ENCODE measurements at places on chromosomes 2 and 18.

DNA sequence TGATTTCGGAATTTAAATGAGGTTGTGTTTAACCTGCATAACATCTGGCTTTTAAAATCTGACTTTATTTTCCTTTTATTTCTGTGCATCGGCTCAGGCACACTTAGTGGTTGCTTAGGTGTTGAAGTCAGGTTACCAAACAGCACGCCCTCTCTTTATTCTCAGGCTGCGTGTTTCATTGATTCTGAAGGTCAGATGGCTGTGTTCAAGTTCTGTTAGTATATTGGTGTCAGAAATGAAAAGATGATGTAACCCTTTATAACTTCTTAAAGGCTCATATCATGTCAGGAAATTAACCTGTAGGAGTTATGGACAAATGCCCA is 246.5 kb downstream of the LDLRAD4 start:
- DNase-seq, result no peak

DNA sequence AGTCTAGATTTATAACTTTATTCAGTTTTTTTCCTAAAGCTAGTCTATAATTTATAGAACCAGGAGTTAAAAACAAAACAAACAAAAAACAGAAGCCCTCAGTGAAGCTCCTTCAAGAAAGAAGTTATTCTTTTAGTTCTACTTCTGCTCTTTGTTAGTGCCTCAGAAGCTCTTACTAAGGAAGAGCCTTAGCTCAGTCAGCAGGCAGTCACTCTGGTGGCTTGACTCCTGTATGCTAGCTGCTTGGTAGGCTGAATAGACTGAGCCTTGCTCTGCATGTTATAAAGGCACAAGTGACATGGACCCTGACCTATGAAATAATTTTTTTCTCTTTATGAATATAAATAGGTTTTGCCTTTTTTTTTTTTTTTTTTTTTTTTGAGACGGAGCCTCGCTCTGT is 24.8 kb downstream of the NCOA1 start:
- no peak for DNase-seq

GRCh38 chr2:101241158-101241557 is 11.5 kb upstream of the CNOT11 start:
- no peak for DNase-seq

DNA sequence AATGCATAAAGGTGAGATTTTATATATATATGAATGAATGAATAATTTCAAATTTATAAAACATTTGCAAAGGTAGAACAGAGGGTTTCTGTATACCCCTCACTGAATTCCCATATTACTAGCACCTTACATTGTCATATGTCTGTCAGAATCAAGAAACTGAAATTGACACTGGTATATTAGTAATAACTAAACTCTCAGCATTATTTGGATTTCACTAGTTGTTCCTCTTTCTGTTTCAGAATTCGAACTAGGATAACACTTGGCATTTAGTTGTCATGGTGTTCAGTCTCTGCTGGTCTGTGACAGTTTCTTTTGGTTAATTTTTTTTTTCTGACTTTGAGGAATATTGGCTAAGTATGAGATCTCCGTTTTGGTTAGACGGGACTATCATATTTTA is 275.9 kb downstream of the DCC start:
- DNase-seq, result no peak

DNA sequence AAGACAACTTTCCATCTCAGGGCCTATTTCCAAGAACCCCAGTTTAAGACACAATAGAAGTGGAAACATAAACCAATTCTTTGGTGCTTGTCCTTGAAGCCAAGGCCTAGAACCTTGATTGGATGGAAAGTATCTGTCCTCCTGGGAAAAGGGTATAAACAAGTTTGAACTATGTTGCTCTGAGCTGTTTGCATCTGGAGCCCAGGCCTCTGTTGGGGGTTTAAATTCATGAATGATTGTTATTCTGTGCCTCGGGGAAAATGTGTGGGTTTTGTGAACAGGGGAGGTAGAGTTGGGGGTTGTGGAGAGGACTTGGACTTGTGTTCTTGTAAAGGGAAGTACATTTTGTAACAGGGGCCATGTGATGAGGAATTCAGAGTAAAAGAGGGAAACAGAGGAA is 406.1 kb downstream of the SLC4A3 start:
- no peak for DNase-seq

GRCh38 chr2:200533754-200534153 is 7.7 kb downstream of the SGO2 start:
- no peak for DNase-seq

GRCh38 chr2:156845806-156846558 is 409.8 kb downstream of the GPD2 start:
- no peak for DNase-seq

DNA sequence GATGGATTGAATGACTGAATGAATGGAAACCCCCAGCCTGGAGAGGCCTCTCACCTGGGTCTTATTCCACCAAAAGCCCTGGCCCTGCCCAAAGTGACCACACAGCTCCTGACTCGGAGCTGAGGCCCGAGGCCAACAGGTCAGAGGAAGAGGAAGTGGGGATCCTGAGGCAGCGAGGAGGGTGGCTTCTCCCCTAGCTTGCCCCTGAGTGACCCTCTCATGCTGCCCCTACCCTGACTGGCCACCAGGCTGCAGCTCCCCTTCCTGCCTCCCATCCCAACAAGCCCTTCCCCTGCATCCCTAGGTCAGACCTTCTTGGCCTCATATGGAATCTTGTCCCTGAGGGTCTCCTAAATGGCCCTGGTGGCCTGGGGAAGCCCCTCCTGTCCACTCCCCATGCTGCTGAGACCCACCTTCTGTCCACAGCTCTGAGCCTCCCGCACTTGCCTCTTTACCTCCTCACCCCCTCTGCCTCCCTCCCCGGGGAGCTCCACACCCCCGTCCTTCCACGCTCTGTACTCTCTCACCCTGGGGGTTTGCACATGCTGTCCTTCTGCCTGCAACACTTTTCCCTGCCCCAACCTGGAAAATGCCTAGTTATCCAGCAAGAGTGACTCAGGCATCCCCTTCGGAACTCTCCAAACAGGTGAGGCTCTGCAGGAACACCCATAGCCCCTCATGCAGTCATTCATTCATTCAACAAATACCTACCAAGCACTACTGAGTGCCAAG is 134.8 kb upstream of the HDAC4 start:
- DNase-seq, result no peak

DNA sequence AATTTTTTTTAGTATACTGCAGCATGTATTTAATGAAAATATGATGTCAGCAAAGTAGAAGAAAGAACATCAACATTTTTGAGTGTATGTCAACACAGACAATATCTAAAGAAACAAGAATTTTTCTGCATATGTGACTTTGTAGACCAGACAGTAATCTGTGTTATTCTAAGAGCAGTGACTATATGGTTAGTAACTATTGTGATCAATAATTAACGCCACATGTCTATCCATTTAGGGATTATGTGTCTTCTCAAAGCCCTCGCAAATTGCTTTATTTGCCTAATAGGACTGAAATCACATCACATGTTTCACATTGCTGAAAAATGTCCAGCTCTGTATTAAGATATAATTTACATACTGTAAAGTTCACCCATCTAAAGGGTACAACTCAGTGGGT is 107.8 kb downstream of the GFPT1 start:
- no peak for DNase-seq

GRCh38 chr2:1951586-1951985 is 207.3 kb upstream of the PXDN start:
- no peak for DNase-seq

- no peak for DNase-seq
These were observed 1462.8 kb upstream of the LRRTM1 start for GRCh38 chr2:81767187-81767912.

DNA sequence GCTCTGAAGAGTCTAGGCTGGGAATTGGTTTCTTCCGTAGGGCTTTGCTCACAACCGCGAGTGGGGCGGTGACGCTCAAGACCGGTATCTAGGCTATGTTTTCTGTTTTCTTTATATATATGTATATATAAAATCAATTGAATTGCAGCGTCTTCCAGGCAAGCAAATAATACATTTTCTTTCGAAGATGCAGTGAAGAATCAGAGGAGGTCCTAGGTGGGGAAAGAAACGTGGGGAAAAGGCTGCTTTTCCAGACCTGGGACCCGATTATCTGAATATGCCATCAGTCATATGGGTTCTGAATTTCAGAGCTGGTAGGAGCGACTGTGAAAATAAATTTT is 714 bp upstream of the SCN9A start:
- no peak for DNase-seq

GRCh38 chr2:130381145-130381544 is 25.3 kb downstream of the PTPN18 start:
- DNase-seq, result no peak

- no peak for DNase-seq
These were observed 80.3 kb downstream of the RTP5 start for GRCh38 chr2:241949736-241950412.

GRCh38 chr2:187581125-187581896 is 27.1 kb upstream of the TFPI start:
- no peak for DNase-seq

- DNase-seq, result no peak
These were observed 26.1 kb upstream of the IMP4 start for GRCh38 chr2:130316596-130316995.

DNA sequence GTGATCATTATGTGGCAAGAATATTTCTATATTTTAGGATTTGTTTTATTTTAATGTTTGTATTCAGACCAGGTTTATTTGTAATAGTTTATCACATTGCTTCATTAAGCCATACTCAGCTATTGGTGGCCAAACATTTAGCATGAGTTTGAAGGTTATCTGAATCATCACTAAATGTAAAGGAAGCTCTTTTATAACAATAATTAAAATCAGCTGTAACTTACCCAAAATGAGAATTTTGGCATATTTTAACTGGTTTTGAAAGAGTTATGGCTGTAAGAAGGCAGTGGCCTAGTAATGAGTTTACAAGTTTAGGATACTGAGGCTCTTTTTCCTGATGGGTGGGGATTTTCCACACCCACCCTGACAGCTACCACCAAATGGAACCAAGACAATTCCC is 177.8 kb downstream of the EN1 start:
- DNase-seq, result no peak

- no peak for DNase-seq
These were observed 64.0 kb upstream of the TRIB2 start for GRCh38 chr2:12652723-12653122.

- DNase-seq, result no peak
These were observed 126.2 kb upstream of the DTNA start for GRCh38 chr18:34583895-34584294.

DNA sequence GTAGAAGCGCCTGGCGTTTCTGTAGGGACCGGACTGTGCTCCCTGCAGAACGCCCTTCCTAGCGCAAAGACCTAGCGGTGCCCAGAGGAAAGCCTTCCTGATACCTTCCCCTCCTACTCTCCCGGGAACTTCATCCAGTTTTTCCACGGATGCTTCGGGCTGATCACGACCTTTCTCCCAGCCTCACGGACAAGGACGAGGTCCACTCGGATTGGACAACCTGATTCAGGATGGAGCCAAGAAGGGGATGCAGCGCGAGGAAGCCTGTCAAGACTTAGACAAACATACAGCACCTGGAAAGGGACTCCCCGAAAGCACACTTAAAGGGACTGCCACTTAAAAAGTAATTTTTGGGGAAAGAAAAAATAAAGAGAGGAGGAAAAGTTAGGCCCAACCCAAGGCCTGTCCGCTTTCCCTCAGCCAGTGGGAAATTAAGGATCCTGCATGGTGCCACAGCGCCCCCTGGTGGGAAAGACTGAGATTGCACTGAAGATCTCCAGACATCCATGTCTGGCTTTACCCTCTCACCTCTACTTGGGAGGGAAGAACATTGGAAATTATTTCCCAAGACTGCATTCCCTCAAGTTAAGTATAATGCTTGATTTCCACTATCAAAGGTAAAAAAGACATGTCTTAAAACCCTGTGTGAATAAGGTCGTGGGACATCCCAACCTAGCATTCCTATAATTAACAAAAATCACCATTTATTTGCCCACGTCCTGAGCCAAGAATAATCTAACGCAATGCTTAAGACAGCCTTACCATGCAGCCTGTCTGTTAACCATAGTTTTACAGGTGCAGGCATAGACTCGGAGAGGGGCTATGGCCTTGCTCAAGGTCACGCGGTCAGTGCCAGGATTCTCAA is 13.4 kb upstream of the COPS8 start:
- peak; percentile 44 for DNase-seq

DNA sequence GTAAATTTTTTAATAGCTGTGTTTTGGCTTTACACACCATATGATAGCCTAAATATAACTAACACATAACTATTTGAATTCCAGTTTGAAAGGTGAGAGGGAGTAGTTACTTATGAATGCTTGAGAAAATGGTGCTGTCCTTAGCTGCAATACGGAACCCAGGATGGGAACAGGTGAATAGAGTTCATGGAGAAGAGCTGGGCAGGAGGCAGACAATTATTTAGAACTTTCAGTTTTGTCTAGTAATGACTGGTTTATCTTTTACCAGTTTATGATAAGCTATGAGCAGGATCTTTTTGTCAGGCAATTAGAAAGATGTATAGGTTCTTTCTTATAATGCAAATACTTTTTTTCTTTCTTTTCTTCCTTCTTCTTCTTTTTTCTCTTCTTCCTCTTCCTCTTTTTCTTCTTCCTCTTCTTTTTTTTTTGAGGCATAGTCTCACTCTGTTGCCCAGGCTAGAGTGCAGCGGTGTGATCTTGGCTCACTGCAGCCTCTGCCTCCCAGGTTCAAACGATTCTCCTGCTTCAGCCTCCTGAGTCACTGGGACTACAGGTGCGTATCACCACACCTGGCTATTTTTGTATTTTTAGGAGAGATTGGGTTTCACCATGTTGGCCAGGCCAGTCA is 25.9 kb downstream of the UBR3 start:
- DNase-seq, result no peak

DNA sequence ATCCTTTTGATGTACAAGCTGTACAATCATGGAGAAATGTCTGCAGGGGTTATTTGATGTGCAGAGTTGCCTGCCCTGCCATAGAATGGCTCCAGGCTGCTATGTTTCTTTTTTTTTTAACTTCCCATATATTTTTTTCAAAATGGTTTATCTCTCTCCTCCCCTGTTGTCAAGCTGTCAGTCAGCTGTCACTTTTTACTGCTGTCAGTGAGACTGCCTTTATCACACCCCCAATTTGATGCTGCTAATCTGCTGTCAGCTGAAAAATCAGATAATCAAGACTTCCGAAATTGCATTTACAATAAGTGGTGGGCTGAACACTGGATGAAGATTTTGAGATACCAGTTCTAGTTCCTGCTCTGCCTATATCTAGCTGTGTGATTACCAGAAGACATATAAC is 382.6 kb downstream of the ZEB2 start:
- no peak for DNase-seq

- no peak for DNase-seq
These were observed 311.5 kb downstream of the SOCS6 start for GRCh38 chr18:70600225-70600925.

- DNase-seq, result no peak
These were observed 14.9 kb downstream of the PIKFYVE start for GRCh38 chr2:208280933-208281332.

DNA sequence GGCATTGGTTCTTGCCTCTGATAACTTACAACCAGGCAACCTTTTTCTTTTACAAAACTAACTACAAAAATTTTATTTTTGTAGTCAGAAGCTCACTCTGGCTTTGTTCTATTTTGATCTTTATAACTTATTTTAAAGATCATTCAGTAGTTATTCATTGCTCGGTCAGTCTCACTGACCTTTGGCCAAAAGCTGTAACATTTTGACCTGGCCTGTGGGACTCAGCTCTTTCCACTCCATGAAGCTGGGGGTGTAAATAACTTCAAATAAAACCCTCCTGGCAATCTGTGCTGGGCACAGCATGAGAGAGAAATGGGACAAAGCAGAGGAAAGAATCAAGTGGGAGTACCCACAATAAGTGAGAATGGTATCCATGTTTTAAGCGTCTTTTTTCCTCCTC is 380.7 kb downstream of the SETBP1 start:
- DNase-seq, result no peak

Data from stimulated activated CD4-positive, alpha-beta T cell treated with anti-CD3 and anti-CD28 coated beads, Interleukin-15, amount 100 ng/mL, for 48 hours (primary cell).